Islet precursor cell (in vitro differentiated cells): ENCODE measurements at places on chromosomes 5 and 9.

GRCh38 chr5:165134155-165134554 lies 1628.7 kb downstream of the MAT2B start:
- DNase-seq: no peak

GRCh38 chr9:87147839-87148238 lies 200.5 kb upstream of the GAS1 start:
- DNase-seq: no peak

- no peak for DNase-seq
Measured at GRCh38 chr9:109113892-109114609, 5.7 kb downstream of the TMEM245 start.

GRCh38 chr9:77541055-77541454 lies 107.1 kb downstream of the GNA14 start:
- no peak for DNase-seq

DNA sequence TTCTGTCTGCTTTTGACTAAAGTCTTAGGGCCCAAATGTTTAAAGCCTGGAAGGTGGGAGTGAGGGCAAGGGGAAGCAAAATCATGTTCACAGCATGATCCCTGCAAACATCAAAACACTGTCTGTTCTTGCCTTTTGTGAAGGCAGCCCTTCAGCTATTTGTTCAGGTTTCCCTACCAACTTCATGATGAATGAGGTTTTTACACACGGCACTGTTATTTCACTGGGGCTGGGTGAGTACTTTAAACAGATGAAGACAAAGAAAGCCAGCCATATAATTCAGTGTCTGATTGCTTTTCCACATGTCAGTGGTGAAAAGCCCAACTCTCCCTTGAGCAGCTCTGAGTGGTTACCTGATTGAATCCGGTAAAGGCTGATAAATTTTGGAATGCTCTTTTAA lies 224.7 kb upstream of the GRAMD2B start:
- no peak for DNase-seq

- no peak for DNase-seq
Measured at GRCh38 chr5:174010365-174010764, 21.4 kb downstream of the C5orf47 start.

GRCh38 chr5:38420691-38421390 lies 135.6 kb downstream of the LIFR start:
- DNase-seq: peak; percentile 66

DNA sequence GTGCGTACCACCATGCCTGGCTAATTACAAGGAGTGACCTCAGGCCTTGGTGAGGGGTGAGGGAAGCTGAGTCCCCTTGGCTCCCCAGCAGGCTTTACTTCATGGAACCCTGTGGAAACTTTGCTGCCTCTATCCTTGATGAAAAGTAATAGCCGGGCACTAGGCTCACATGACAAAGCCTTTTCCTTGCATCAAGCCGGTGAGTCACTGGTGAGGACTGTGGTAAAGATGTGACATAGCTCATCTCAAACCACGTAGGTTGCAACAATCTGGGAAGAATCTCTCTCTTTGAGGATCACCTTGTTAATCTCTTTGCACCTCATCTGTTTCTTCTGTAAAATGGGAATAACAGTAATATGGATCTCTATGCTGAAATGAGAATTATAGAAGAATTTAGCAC lies 116.3 kb upstream of the SLC25A48 start:
- DNase-seq: peak; percentile 84

DNA sequence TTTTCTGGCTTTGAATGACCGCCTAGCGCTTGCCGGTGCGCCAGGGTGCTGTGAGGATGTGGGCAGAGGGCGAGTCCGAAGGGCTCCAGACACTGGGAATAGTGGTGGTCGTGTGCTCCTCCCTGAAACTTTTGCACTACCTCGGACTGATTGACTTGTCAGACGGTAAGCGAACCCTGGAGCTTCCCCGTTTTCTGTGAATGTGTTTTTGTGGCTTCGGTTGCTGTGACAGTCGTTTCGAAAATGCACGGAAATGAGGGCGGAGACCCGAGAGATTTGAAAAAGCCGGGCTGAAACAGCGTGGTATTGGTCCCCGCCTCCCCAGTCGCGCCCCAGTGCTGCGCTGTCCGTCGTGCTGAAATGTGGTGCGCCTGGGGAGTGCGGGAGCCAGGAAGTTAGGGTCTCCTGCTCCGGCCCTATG lies 102.5 kb upstream of the GABRP start:
- DNase-seq: peak; percentile 82

DNA sequence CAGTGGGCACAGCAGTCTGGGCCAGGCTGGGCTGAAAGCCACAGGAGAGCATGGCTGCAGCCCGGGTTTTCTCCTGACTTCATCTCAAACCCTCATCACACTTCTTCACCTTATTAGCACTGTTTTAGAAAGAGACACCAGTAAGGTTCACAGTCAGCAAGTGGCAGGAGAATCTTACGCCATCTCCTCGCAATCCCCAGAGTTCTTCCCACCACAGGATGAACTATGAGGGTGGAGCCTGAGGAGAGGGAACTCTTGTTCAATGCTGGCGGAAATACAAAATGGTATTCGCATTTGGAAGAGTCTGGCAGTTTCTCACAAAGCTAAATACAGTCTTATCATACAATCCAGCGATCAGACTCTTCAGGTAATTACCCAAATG lies 14.7 kb downstream of the BICD2 start:
- no peak for DNase-seq

- no peak for DNase-seq
Measured at GRCh38 chr9:26527931-26528330, 364.7 kb downstream of the CAAP1 start.

GRCh38 chr5:160957312-160957861 lies 105.4 kb upstream of the ATP10B start:
- DNase-seq: no peak
